ENCODE measurements at places on chromosomes 5 and 9.

- DNase-seq: no peak
Observed at GRCh38 chr5:33235304-33235703, 205.5 kb upstream of the TARS1 start.

DNA sequence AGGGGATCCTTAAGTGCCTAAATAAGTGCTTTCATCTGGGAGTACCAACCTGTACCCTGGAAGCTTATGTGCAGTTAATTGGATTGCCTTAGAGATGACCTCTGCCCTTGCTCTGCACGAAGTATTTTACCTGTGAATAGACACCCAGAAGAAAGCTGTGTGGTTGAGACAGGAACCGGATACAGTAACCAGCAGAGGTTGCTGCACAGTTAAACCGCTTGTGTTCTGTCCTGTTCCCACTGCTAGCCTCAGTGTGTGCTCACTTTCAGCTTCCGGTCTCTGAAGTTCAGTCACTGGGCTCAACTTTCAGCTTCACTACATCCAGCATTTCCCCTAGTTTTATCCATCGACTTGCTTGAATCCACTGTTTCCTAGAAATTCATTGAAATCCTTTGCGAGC, 185.3 kb downstream of the FAM170A start:
- DNase-seq: no peak

- peak; percentile 97 for DNase-seq
Observed at GRCh38 chr9:99023831-99024230, 80.1 kb downstream of the COL15A1 start.

DNA sequence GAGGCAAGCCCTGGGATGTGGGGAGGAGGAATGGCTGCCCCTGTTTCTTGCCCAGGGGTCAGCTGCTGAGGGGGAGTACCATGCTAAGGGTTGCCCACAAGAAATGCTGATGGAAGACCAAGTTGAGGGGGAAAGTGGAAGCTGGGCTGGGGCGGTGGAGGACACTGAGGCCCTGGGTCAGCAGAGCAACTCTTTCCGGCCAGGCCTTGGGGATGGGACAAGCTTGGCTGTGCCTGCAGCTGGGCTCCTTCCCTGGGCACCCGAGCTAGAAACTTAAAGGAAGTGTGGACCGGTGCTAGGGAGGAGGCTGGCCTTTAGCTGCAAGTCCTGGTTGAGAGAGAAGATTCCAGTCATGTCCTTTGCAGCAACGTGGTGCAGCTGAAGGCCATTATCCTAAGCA, 22.7 kb downstream of the CSF1R start:
- no peak for DNase-seq

- DNase-seq: peak; percentile 91
Observed at GRCh38 chr5:2751592-2752021, at the start of gene IRX2. Gene IRX2, minus strand, starts transcription at chr5:2751677. Its CDS starts 264 bp downstream, at chr5:2751413.

- no peak for DNase-seq
Observed at GRCh38 chr9:88106492-88106891, 31.8 kb downstream of the SPATA31C2 start.

DNA sequence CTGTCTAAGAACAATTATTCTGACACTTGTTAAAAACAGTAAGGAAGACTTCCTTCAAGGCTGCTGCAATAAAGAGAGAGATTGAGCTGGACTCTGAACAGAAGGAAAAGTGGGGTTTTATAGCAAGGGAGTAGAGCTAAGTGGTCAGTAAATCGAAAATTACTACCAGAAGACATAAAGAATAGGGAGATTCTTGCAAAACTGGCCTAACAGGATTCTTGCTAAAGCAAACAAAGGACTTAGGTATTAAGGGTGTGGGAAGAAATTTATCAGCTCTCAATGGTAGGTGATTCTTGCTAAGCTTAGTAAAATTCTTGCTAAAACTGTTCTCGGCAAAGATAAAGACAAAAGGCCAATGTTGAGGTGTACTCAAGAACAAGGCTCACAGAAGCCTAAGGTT, 300.5 kb downstream of the SLCO4C1 start:
- no peak for DNase-seq

- DNase-seq: no peak
Observed at GRCh38 chr5:181211208-181211607, 6.2 kb upstream of the TRIM7 start.

GRCh38 chr5:33509036-33509435, 68.3 kb downstream of the TARS1 start:
- DNase-seq: no peak

- no peak for DNase-seq
Observed at GRCh38 chr5:76838481-76839261, 11.1 kb upstream of the S100Z start.

GRCh38 chr5:31051316-31051715, 142.2 kb upstream of the CDH6 start:
- no peak for DNase-seq

- DNase-seq: no peak
Observed at GRCh38 chr9:98869866-98870265, 62.4 kb downstream of the GALNT12 start.

- peak; percentile 96 for DNase-seq
Observed at GRCh38 chr9:105651806-105652205, 10.5 kb upstream of the TAL2 start.

- DNase-seq: no peak
Observed at GRCh38 chr5:37727238-37727637, 112.6 kb downstream of the GDNF start.

GRCh38 chr5:145943674-145944121, 7.3 kb downstream of the SH3RF2 start:
- DNase-seq: peak; percentile 66

- DNase-seq: no peak
Observed at GRCh38 chr5:147957901-147958300, 51.6 kb upstream of the C5orf46 start.

- no peak for DNase-seq
Observed at GRCh38 chr9:136031741-136032730, 63.1 kb downstream of the NACC2 start.

DNA sequence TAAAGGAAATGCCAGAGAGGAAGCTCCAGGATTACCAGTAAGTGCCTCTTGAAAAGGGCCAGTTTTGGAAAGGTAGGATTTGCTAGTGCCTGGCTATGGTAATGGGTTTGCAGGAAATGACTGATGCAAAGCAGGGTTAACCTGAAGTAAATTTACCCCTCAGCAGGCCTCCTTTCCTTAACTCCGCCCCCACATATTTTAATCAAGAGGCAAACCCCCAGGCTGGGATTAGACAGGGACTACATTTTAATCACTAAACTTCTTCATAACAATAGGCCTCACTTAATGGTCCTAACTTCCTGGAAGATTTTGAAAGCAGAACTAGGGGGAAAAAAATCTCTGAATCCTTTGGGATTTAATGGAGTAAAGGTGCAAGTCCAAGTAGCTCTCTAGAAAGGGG, 10.2 kb upstream of the SLC1A3 start:
- no peak for DNase-seq

GRCh38 chr5:149445739-149446369, 66.8 kb upstream of the IL17B start:
- DNase-seq: no peak

GRCh38 chr5:18797222-18797621, 1163.0 kb downstream of the TAF11L14 start:
- DNase-seq: no peak

DNA sequence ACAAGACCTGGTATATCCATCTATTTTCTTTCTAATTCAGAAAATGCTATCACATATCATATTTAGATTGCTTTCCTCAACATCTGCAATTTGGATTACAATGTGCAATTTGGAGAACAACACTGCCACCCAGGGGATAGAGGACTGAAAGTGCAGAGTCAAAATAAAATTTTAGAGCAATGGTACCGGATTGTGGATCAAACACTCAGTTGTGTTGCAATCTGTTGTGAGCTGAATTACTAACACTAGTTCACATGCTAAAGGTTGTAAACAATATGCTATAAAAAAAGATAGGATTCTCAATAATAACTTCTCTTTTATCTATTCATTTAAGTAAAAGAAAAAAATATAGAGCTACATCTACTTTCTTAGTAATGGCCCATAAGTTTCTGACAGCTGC, 11.9 kb upstream of the SRFBP1 start:
- peak; percentile 69 for DNase-seq

DNA sequence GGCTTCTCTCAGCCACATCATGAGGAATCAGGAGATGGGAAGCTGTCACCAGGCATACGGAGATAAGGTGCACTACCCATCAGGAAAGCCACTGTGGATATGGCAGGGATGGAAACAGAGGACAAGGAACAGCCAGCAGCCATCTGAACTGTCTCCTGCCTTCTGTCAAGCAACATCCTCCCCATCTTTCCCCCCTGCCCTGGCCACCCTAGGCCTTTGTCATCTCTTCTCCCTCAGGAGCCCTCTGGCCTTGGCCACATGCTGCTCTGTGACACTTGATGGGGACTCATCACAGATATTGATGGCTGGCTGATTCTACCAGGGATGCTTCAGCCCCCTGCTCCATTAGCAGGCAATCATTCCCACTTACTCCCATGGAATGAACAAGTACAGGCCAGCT, 21.1 kb upstream of the MEIKIN start:
- DNase-seq: no peak

DNA sequence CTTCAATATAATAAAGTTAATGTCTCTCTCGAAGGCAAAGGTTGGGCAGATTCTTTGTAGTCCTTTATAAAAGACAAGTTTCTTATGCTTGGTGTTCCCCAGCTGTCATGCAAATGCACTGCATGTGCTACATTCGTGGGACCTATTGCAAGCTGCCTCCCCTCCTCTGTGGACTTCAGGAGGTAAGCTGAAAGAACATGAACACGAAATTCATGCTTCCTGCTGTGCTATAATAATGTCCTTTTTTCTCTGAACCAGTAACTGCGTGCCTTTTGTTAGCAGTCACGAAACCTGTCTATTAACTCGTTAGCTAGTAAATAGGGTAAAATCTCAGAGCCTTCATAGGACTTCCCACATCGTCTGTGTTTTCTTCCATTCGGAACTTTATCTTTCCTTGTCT, 363.5 kb downstream of the CDH9 start:
- no peak for DNase-seq

- DNase-seq: no peak
Observed at GRCh38 chr9:111937301-111937700, 40.7 kb downstream of the UGCG start.

GRCh38 chr5:96752341-96753016, 55.3 kb downstream of the ERAP1 start:
- peak; percentile 60 for DNase-seq

DNA sequence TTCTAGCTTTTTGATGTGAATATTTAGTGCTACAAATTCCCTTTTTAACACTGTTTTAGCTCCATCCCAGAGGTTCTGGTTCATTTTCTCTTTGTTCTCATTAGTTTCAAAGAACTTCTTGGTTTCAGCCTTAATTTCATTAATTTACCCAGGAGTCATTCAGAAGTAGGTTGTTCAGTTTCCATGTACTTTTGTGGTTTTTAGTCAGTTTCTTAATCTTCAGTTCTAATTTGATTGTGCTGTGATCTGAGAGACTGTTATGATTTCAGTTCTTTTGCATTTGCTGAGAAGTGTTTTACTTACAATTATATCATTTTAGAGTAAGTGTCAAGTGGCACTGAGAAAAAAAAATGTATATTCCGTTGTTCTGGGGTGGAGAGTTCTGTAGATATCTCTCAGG, 240.1 kb upstream of the RASA1 start:
- DNase-seq: no peak

GRCh38 chr9:102038006-102038405, 299.6 kb upstream of the GRIN3A start:
- no peak for DNase-seq

DNA sequence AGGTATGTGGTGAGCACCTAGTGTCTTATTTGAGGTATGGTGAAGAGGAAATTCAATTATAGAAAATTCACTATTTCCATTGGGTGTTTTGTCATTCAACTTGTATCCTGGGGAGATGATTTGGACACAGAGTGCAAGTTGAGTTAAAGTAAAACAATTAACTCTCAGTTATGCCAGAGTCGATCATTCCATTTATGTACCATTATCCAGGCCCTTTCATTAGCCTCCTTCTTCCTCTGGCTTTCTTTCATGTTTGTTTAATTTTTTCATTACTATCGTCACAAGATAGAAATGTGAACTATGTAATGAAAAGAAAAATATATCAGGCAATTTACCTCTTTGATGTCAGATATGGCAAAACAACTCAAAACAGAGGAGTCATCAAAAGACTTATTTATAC, 1347.2 kb upstream of the NUDT12 start:
- no peak for DNase-seq

DNA sequence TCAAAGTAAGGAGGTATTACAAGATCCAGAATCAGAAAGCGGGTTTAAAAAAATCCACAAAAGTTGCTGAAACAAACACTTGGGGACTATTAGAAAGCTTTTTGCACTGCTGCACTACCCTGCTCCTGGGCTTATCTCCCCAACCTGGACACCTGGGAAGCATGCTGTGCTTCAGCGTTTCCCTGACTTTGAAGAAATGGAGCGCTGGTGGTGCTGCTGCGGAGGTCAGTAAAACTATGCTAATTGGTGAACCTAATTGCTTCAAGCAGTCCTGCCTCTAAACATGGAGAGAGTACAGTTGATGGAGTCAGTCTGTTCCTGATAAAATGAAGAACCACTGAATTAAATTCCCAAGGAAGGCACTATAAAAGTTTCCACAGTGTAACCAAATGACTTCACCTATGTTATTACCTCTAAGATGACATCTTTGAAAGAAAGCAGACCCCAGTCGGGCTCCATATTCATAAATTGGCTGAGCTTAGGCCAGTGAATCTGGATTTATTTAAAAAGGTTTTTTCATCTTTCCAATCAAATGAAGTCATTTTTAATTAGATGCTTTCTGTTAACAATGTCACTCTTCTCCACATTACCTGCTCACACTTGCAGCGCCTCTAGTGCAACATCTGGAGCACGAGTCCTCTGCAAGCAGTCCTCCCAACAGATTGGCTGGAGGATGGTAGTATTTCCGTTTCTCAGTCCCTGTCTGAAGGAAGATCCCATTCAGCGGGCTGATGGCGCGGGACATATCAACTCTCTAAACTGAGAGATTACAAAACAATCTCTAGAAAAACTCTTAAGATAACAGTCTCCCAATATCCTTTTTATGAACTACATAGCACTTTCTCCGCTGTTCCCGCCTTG, 11.5 kb downstream of the NR2F1-AS1 start:
- DNase-seq: no peak

- DNase-seq: no peak
Observed at GRCh38 chr5:1139331-1140170, 27.7 kb upstream of the SLC12A7 start.
